ENCODE measurements at places on chromosomes 5 and 9. TPM values are rescaled to one million over a fixed set of nuclear protein-coding genes. Genes with fewer than 3 reads are reported as not detected.

The SH3PXD2B gene
- total RNA-seq: 39.7 TPM

The ATP6V0E1 gene
- total RNA-seq: 332 TPM

DNA sequence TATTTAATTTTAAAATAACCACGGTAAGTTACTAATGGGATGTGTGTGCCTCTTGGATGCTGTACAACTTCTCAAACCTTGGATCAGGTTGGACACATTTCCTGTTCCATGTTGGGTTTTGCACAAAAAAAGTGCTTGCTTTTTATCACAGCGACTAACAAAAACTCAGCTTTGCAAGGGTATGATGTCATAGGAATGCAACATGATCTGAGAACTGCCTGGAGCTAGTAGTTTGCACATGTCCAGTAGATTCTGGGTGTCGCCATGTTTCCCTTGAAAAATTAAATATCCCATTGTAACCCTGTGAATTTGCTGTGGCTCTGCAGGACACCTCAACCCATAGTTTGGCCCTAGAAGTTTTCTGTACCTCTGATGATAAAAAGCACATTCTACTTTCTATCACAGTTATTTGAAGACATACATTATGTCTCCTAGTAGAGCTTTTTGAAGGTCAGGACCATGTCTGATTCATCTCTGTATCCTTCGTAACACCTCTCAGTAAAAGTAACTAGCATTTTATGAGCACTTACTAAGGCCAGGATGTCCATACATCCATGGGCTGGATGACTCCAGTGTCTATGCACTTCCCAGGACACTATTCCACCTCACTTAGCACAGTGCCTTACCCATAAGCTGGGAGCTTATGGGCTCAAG, 11.5 kb upstream of the FRMPD1 start:
- no peaks in the 10 kb centered on the region for H3K36me3 ChIP-seq
- H3K4me1 ChIP-seq: no peaks in the 10 kb centered on the region
- H3K27ac ChIP-seq: no peak overlapping the region
- H3K27me3 ChIP-seq: peaks cover 41% of the 10 kb centered on the region
- DNase-seq: no peak

- no peak overlapping the region for H3K4me3 ChIP-seq
- DNase-seq: peak; percentile 42
- H3K27me3 ChIP-seq: peaks cover 39% of the 10 kb centered on the region
- no peak overlapping the region for H3K27ac ChIP-seq
Observed at GRCh38 chr5:79020861-79021561, 35.9 kb upstream of the ARSB start.

DNA sequence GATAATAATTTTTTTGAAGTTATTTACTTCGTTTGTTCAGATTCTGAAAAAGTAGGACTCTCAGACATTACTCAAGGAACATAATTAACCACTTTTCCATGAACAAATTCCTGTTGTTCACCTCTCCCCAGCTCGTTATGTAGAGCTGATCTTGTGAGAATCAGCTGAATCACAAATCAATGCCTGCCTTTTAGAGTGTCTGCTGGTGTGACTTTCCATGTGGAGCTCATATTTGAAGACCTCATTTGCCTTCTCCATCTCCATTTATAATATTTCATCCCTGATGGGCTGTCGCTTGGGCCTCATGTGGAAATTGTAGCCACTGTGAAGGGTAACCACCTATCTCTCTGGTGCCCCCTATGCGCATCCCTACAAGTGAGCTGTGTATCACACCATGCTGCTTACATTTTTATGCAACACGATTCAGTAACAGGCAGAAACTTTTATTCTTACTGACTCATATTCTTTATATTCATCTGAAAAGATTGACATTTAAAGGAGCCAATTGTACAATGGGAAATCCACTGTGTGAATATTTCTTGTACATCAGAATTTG, 111.3 kb downstream of the STK32A start:
- no peak overlapping the region for H3K4me3 ChIP-seq
- H3K27me3 ChIP-seq: no peaks in the 10 kb centered on the region
- DNase-seq: no peak
- no peaks in the 10 kb centered on the region for H3K36me3 ChIP-seq
- H3K27ac ChIP-seq: no peak overlapping the region

Measured in Panc1 (cell line).